CD4-positive, alpha-beta T cell treated with Interleukin-17A for 1 hour (primary cell): ENCODE measurements at places on chromosomes 5 and 9.

- DNase-seq = no peak
Observed at GRCh38 chr9:12696931-12697622, 3.9 kb downstream of the TYRP1 start.

- DNase-seq = peak; percentile 12
Observed at GRCh38 chr9:38339087-38339486, 53.4 kb upstream of the ALDH1B1 start.

DNA sequence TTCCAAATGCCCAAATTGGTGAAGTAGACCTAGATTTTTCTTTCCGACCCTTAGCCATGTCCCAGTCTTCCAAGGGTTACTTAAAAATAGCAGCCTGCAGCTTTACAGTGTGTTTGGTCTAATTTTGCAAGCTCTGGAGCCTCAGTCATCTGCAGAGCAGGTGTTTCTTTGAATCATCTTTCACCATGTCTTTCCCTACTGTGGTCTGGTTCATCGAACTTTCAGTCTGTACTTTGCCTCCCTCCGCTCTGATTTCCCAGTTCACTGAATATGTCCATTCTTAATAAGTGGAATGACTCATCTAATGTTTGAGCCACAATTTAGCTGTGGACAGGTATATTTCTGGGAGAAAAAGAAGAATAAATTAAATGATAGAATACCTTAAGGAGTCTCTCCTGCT, 1060.7 kb downstream of the EFNA5 start:
- DNase-seq = no peak

- DNase-seq = no peak
Observed at GRCh38 chr5:123350742-123351141, 72.5 kb downstream of the CEP120 start.

GRCh38 chr9:109229682-109230081, 62.6 kb upstream of the FRRS1L start:
- DNase-seq = no peak

- no peak for DNase-seq
Observed at GRCh38 chr5:155727512-155728145, 599.3 kb upstream of the SGCD start.

GRCh38 chr5:134171972-134172371, 4.8 kb downstream of the SKP1 start:
- no peak for DNase-seq

GRCh38 chr5:122885891-122886290, 40.5 kb downstream of the SNX24 start:
- no peak for DNase-seq

DNA sequence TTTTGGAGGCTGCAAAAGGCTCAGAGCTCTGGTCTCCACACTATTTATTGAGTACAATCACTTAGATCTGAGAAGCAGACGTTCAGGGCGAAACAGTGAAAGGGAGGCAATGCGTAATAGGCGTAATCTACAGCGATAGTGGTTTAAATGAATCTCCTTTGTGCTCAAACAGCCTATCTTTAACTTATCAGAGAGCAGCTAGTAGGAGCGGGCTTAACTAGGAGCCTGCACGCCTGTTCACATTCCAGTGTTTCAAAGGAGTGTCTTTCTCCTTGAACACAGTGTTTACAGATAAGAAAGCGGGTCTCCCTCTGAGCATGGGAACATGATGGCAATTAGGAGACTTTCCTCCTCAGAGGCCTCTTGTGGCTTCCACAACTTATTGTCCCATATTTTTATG, 49.4 kb downstream of the AP3B1 start:
- DNase-seq = no peak

- no peak for DNase-seq
Observed at GRCh38 chr5:11319836-11320580, 559.0 kb upstream of the DAP start.

- DNase-seq = no peak
Observed at GRCh38 chr5:117624201-117624600, 1049.6 kb upstream of the SEMA6A start.

DNA sequence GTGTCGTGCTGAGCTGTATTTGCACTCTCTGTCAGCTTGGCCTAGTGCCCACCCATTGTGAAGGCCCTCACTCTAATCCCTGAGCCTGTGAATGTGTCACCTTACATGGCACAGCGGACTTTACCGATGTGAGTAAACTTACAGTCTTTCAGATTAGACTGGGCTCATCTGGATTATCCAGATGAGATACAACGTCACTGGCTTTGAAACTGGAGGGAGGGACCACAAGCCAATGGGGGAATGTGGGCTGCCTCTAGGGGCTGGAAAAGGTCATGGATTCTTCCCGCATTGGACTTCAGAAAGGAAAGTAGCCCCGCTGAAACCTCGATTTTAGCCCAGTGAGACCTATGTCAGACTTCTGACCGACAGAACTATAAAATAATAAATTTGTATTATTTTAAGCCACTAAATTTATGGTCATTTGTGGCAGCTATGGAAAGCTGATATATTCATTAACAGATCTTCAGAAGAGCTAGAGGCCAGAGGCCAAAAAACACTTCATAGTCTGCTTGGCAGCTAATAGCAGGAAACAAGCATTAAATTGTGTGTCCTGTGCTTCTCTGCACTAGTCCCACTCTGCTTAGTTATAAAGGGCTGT, 139.0 kb upstream of the GAS1 start:
- DNase-seq = no peak

- no peak for DNase-seq
Observed at GRCh38 chr5:5344606-5345005, 77.9 kb upstream of the ICE1 start.

- DNase-seq = no peak
Observed at GRCh38 chr5:2006971-2007291, 124.2 kb upstream of the IRX4 start.

- no peak for DNase-seq
Observed at GRCh38 chr9:74412236-74412979, 84.7 kb upstream of the RORB start.

DNA sequence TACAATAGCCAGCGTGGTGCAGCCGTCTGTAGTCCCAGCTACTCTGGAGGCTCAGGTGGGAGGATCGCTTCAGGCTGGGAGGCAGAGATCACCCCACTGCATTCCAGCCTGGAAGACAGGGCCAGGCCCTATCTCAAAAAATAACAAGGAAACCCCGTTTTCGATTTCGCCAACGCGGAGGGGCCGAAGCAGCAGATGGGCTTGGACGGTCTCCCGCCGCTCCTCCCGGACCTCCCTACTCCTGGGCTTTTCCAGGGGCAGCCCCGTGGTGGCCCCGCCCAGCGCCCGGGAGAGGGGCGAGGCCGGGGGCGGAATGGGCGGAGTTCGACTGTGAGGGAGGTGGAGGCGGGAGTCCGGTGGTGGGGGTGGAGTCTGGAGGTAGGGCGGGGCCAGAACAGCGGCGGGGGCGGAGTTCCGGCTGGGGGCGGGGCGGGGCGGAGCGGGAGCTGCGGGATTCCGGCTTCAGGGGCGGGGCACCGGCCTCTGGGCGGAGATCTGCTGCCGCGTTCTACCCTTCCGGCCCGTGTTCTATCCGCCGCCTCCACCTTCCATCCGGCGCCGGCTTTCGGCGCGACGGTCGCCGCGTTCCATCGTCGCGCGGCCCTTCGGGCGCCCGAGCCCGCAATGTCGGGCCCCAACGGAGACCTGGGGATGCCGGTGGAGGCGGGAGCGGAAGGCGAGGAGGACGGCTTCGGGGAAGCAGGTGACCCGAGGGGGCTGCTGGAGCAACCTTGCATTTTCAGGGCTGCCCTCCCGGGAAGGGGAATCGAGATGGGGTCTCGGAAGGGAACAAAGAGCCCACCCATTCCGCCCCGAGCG, at the start of gene BBLN:
Gene BBLN, plus strand, starts transcription at position 482 of the 819 bp plus-strand sequence. Its CDS starts 143 bp downstream, at position 625.
- peak; percentile 94 for DNase-seq

DNA sequence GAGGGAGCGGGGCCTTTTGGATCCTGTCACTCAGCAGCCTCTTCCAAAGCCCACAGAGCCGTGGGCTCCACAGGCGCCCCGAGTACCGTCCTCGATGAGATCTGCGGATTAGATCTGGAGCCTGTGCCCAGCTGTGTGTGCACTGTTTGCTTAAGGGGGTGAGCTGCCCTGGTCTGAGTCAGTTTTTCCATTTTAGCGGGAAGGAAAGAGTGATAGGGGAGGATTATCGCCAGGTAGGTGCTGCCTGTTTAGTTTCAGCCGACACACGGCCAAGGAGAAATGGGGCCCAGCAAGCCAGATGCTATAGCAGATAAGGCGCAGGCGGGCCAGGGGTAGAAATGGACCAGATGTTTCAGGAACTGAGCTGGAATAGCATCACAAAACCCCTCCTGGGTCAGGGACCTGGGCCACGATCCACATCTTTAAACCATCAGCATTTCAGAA, 18.1 kb downstream of the COL5A1 start:
- no peak for DNase-seq

DNA sequence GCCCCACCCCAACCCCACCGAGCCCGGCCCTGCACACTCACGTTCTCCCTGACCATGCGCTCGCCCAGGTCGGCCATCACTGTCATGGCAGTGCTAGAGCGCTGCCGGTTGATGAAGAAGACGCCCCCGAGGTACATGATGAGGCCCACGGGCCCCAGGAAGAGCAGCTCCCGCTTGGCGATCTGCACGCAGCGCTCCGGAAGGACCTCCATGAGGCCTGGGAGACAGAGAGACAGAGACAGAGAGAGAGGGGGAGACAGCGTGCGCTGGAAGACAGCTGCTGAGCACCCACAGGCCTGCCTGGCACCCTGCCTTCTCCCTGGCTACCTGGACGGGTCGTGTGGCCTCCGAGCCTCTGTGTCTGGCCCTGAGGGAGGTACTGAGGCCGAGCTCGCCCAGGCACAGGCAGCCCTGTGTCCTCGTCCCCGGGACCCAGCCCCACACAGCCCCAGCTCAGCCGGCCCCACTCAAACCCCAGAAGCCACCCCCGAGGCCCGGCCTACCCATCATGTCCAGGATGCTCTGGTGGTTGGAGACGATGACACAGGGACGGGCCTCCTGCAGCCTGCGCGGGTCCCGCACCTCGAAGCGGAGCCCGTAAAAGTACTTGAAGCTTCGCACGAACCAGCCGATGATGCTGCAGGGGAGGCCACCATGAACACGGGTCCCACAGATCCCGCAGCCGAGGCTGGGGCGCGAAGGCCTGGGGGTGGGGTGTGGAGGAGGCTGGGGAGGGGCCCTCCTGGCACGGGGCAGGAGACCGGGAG, 10.2 kb downstream of the AGPAT2 start:
- no peak for DNase-seq

DNA sequence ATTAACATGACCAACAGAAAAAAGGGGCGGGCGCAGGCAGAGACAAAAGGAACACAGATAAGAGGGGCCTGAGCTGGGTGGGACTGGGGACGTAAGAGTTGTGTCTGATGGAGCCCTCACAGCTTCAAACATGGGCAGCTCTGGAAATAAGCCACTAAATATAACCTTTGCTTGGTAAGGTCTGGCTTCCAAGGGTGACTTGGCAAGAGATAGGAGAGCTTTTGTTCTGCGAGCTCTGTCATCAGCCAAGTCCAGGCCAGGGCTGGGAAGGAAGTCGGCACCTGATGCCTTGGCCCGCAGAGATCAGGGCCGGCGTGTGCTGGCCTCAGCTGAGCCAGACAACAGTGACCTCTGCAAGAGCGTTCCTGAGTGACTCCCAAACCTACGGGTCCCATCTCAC, 11.8 kb downstream of the TRUB2 start:
- no peak for DNase-seq

DNA sequence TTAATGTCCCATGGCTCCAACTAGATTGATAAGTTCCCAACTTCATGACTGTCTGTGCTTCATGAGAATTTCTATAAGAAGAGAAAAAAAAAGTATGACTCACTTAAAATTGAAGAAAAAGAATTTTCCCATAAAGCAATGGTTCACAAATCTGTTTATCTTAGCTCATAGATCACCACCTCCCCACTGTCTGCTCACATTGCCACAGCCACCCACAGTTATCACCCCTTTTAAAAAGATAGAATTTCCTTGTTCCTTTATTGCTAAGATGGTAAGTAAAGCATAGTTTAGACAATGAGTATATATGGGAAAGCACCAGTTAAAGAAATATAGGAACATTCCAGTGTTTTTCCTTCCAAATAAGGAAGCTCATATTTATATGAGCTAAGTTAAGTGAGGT, 67.1 kb downstream of the ALDH7A1 start:
- no peak for DNase-seq
